Fibroblast of pulmonary artery (primary cell): ENCODE measurements at places on chromosomes 2 and 18.

- peak; percentile 8 for DNase-seq
Measured at GRCh38 chr2:8406271-8406670, 275.6 kb upstream of the ID2 start.

GRCh38 chr2:78061301-78061700 is 539.1 kb upstream of the LRRTM4 start:
- no peak for DNase-seq

- peak; percentile 60 for DNase-seq
Measured at GRCh38 chr2:24830351-24830750, 37.1 kb downstream of the CENPO start.

DNA sequence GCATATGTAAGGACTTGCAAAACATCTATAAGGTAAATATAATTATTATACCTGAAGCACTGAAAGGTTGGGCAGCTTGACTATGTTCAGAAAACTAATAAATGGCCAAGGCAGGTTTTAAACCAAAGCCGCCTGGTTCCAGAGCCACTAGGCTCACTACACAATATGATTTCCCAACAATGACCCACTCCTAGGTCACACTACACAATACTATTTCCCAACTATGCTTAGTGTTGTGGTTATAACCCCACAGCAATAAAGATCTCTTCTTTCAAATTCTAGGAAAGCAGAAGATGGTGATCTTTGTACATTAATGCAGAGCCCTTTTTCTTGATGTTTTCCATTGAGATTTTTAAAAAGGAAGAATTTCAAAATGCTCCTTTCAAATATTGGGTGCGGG is 180.4 kb downstream of the CYRIA start:
- DNase-seq = no peak

DNA sequence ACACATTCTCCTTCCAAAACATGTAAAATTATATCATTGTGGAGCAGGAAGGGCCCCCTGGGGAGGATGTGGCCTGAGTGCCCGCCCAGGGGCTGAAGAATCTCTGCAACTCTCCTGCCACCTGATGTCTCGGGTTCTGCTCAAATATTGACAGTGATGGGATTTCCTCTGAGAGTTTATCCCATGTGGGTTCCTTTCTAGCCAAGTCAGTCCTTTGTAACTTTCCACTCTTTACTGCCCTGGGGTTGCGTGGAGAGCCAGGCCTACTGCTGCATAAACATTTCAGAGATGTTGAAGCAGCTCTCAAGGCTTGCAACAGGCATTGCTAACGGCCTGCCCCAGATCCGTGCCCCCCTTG is 4.0 kb upstream of the RAB17 start:
- DNase-seq = no peak

- DNase-seq = peak; percentile 45
Measured at GRCh38 chr18:35466815-35467623, 30.7 kb downstream of the INO80C start.

DNA sequence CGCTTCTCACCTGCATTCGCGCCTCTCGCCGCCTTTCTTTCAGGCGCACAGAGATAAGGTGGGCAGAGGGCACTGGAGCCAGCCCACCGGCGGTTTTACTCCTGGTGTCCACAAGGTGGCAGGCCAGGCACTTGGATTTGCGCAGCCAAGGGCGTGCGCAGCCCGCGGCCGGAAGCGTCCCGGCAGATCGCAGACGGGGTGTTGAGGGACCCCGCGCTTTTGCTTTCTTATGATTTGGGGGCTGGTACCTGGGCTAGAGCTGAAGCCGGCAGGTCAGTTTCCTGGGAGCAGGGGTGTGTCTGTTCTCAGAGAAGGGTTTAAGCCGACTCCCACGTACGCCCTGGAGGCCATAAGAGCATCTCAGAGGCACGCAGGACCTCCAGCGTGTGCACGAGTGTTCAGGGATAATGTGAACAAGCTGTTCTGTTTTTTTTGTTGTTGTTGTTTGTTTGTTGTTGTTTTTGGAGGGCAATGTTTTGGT is 305.6 kb upstream of the CXCR4 start:
- peak; percentile 60 for DNase-seq

DNA sequence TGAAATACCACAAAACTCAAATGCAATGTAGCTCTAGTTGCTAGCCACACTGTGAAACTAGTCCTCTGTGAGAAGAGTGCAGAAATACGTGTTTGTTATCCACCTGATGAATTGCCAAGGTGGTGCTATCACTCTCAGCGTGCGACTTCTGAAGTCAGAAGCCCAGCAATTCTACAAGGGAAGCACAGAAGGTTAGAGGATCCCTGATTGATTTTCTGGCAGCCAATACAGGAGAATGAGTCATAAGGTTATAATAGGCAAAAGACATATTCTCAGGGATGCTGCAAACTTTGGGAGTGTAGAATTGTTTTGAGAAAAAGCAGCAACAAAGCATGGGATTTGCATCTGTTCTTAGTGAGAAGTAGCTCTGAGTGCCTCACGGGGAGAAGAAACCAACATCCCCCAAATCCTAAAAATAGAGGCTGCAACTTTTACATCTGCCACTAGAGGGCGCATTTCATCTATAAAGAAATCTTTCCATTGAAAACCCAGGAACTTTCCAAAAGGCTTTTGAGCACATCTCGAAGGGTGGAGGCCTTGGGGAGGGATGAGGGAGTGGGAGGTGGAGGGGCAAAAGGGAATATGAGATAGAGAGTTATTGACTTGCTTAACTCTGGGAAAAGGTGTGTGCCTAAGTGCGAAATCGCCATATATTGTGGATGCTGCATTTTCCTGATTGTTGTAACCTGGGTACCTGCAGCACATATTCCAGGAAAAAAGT is 78.0 kb downstream of the TMEM182 start:
- peak; percentile 56 for DNase-seq

DNA sequence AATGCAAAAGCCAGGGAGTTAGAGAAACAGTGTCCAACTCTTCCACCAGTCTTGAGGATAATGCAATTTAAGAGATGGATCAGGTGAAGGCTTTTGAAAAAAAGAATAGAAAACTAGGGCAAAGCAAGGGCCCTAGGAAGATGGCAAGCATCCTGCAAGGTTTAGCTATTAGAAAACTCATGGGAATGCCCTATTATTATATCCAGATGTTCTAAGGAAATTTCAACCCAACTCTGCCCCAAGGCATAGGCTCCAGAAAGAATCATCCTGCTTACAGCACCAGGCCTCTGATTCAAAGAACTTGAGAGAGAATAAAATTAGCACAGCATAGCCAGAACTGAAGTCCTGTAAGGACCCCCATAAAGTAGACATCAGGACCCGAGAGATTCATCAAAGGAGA is 68.1 kb downstream of the EN1 start:
- DNase-seq = no peak

- no peak for DNase-seq
Measured at GRCh38 chr2:187194049-187194448, 254.0 kb downstream of the CALCRL start.

DNA sequence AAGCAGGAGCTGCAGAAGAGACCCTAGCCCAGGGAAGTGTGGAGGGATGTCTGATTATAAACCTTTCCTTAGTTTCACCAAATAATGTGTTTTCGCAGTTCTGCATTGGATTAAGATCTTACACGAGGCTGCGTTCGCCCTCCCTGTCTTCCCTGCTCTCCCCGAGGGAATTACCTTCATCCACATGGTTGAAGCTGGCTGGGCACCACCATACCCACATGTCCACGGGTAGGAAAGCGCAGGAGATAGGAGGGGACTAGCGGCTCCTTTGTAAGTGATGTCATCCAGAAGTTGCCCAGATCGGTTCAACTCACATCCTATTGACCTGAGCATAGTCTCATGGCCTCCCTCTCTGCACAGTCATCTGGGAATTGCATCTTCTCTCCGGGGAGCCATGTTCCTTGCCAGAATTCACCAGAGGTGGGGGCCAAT is 1.1 kb downstream of the TTL start:
- DNase-seq = peak; percentile 59

DNA sequence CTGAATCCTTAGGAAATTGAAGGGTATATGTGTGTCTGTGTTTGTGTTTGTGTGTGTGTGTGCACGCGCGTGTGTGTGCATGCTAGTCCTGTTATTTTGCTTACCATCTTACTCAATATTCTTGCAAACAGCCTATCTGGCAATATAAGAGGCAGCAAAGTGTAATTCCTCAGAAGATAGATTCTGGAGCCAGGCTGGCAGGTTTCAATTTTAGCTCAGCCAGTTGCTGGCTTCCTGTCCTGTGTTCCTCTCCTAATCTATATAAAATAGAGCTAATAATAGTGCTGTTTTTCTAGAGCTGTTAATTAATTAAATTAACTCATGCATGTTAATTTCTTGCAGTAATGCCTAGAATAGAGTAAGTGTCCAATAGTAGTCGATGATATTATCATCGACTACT is 256.2 kb downstream of the PIK3C3 start:
- DNase-seq = no peak

- DNase-seq = no peak
Measured at GRCh38 chr2:98693477-98693876, 37.5 kb downstream of the MGAT4A start.

- no peak for DNase-seq
Measured at GRCh38 chr2:3867469-3867868, 164.1 kb downstream of the DCDC2C start.

DNA sequence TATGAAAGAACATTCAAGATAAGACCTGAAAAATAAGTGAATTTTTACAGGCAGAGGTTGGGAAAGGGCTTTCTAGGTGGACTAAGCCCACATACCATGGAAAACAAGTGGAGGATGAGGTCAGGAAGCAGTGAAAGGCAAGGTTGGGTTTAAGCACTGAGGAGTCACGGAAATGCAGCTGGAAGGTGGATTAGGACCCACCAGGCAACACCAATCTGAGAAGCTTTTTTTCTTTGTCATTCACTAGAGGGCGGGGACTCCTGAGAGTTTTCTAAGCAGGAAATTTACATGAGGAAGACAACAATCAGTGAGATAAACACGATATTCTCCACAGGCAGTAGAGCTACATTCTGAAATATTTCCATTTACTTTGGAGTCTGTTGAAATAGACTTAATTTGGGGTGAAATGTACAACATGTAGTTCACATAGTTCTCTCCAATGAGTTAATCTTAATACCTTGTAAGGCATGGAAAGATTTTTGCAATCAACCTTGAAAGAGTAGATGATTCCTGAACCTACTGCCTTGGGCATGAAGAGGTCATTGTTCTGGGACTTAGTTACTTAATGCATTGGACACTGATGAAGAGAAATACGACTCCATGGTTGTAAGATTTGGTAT is 40.7 kb downstream of the VIT start:
- DNase-seq = no peak

DNA sequence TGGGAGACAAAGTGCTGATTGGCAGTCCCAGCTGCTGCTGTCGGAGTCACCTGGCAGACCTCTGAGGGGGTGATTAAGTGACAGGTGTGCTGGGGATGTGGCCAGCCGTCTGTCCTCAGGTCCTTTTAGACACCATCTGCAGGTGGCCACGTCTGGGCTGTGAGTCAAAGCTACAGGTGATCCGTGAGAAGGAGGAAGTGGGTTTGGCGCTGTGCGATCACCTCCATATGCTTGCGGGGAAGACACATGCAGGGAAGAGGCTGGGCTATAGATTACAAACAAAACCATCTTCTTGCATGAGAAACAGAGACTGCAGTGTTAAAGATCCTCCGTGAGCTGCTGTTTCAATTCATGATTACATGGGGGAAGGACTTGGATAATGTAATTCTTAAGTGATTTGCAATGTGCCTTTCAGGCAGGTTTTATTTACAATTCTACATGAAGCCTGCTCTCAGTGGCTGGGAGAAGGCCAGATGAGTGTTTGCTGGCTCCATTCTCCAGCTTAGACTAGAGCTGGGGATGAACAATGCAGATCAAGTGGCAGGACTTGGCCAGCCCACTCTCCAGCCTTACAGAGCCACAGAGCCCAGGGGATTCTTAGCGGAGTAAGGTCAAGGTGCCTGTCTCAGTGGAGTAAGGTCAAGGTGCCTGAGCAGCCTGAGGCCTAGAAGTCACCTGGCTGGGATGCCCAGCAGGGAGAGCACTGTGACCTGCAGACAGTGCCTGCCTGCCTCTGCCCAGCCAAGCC is 87.8 kb downstream of the LYPD1 start:
- DNase-seq = no peak

DNA sequence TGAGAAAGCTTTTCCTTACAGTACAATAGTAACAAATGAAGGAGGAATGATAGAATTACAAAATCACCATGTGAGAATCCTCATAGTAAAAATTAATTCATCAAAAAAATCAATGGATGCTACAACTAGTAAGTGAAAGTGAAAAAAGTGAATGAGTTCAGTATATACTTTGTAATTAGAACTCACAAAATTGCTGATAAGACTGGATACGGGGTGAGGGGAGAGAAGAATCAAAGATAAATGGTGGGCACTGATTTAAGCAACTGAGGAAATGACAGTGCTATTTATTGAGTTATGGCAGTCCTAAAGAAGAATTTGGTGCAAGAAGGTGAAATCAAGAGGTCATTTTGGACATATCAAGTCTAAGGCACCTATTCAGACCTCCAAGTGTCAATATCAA is 20.6 kb downstream of the OLA1 start:
- DNase-seq = no peak

DNA sequence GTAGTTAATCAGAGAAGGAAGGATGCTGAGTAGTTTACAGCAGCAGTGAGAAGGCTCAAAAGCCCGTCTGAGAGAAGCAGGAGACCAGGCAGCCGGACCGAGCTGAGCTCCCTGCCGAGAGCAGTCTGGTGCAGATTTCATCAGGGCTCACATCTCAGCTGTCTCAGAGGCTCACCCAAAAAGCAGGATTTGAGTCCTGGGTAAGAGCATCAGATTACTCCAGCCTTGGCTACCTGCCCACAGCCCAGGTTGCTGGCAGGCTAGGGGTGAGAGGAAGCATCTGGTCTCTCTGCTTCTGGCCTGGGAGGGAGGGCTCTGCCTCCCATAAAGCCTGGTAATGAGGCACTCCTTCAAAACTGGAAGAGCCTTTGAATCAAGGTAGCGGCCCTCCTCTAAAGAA is 140.5 kb downstream of the ST6GAL2 start:
- DNase-seq = no peak

DNA sequence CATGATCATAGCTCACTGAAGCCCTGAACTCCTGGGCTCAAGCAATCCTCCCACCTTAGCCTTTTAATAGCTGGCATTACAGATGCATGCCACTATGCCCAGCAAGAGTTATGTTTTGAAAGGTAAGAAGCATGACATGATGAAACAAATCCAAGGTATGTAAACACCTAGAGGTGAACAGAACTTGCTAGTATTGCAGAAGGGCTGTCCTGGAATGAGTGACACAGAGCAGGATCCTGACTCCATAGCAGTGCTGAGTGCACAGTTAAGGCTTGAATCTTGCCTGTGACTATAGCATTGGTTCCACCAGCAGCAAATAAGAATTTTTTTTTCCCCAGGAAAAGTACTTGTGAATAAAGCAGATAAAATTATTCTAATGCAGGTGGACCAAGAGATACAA is 309.5 kb downstream of the PIK3C3 start:
- no peak for DNase-seq

- no peak for DNase-seq
Measured at GRCh38 chr18:75840131-75840530, 412.6 kb upstream of the SMIM21 start.

DNA sequence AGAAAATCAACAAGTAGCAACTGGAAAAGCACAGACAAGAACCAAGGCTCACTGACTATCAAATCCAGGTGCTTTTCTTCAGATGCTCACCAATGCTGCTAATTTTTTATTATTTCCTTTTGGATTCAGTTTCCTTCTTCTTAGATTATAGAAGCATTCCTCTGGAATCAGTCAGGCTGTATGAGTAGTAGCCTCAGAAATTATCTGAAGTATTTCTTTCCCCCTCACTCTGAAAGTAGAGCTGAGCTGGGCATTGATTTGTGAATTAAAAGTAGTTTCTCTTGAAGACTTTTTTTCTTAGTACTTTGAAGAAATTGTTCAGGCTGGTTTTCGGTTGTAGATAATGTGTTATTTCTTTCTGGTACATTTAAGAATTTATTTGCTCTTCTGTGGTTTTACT is 273.7 kb downstream of the NOL4 start:
- DNase-seq = no peak
